Progenitor cell of endocrine pancreas (in vitro differentiated cells): ENCODE measurements at places on chromosomes 12 and 14. TPM values are rescaled to one million over a fixed set of nuclear protein-coding genes. Genes with fewer than 3 reads are reported as not detected.
A peak's percentile ranks its signal among the peaks of the same experiment; 100 is the strongest.

GRCh38 chr14:64915797-64916196 is 1.5 kb downstream of the CHURC1 start:
- H3K4me1 ChIP-seq, result peaks cover 11% of the 10 kb centered on the region
- H3K27me3 ChIP-seq, result no peaks in the 10 kb centered on the region
- no peak overlapping the region for H3K4me3 ChIP-seq

Gene PLXNC1
- total RNA-seq, result 25.4 and 25.7 TPM in 2 replicates

DNA sequence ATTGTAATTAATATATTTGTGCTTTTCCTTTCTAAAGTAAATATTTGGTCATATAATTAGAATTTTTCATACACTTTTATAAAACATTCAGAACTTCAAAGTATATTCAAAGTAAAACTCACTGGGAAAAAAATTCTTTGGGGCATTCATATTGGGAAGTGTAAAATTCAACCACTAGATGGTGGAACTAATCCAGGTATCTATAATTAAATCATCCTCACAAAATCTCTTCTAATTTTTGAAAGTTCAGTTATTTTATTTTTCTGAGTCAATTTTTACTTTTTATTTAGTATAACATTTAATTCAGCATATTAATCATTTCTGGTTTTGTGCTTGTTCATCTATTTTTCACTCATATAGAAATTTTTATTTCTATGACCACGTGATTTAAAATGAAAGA is 81.0 kb downstream of the NTS start:
- DNase-seq, result no peak
- no peaks in the 10 kb centered on the region for H3K27me3 ChIP-seq
- no peak overlapping the region for H3K27ac ChIP-seq
- no peak overlapping the region for H3K4me3 ChIP-seq
- H3K36me3 ChIP-seq, result no peaks in the 10 kb centered on the region

GRCh38 chr12:112850383-112850782 is 56.4 kb upstream of the OAS1 start:
- no peaks in the 10 kb centered on the region for H3K4me1 ChIP-seq
- DNase-seq, result no peak
- H3K27ac ChIP-seq, result no peak overlapping the region
- peaks cover 72% of the 10 kb centered on the region for H3K27me3 ChIP-seq

Gene CCDC177
- 0.22 and 0.24 TPM in 2 replicates for total RNA-seq

DNA sequence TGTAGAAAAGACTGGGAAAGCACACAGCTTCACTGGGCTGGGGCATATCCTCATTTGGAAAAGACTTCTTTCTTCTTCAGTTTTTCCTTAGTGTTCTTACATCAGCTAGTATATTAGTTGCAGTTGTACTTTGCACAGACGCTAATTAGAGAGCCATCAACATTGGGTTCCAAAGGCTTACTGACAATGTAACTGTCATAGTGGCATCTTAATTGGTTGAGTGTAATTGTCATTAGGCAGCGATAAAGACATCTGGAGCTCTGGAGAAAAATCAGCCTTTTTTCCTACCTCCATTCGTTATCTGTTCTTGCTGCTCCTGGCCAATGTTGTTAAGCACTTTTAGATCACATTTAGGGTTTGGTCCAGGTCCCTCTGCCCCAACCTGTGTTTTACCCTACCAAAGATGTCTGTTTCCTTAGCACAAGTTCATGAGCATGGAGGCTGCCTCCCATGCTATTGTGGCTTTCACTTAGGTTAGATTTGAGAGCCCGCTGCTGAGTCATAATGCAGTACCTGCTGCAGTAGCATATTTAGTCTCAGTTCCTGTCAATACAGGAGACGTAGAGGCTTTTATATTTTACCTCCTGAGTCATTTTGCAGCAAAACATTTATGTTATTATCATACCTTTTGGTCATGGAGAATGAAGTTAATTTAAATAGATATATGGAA is 49.2 kb downstream of the FBXW8 start:
- no peak for DNase-seq
- H3K36me3 ChIP-seq, result peaks cover 6% of the 10 kb centered on the region
- no peak overlapping the region for H3K27ac ChIP-seq
- peaks cover 12% of the 10 kb centered on the region for H3K4me1 ChIP-seq
- no peak overlapping the region for H3K4me3 ChIP-seq
- no peaks in the 10 kb centered on the region for H3K27me3 ChIP-seq

GRCh38 chr14:37147310-37147880 is 25.0 kb downstream of the SLC25A21 start:
- no peaks in the 10 kb centered on the region for H3K27me3 ChIP-seq
- DNase-seq, result no peak
- no peak overlapping the region for H3K27ac ChIP-seq

DNA sequence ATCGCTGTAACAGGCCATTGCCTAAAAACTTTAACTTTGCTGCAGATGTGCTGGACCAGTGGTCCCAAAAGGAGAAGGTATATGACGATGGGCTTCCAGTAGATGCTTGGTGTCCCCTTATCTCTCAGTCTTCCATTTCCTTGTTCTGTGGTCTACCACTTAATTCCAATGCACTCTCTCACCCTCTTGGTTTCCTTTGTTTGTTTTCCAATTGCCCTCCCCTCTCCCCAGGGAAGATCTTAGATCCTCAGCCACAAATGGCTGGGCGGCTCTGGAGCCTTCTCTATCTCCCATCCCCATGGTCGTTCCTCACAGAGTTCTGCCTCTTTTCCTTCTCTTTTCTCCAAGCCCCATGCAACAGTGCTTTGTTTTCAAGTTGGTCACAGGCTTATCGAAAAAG is 584 bp downstream of the ACSM4 start:
- H3K36me3 ChIP-seq, result no peaks in the 10 kb centered on the region
- peaks cover 9% of the 10 kb centered on the region for H3K27me3 ChIP-seq
- no peak for DNase-seq

Gene TEX52
- total RNA-seq, result not detected in 2 replicates

GRCh38 chr14:68816183-68816942 is 23.5 kb upstream of the ZFP36L1 start:
- peak; percentile 96 for DNase-seq
- peaks cover 30% of the 10 kb centered on the region for H3K4me1 ChIP-seq
- no peaks in the 10 kb centered on the region for H3K27me3 ChIP-seq

DNA sequence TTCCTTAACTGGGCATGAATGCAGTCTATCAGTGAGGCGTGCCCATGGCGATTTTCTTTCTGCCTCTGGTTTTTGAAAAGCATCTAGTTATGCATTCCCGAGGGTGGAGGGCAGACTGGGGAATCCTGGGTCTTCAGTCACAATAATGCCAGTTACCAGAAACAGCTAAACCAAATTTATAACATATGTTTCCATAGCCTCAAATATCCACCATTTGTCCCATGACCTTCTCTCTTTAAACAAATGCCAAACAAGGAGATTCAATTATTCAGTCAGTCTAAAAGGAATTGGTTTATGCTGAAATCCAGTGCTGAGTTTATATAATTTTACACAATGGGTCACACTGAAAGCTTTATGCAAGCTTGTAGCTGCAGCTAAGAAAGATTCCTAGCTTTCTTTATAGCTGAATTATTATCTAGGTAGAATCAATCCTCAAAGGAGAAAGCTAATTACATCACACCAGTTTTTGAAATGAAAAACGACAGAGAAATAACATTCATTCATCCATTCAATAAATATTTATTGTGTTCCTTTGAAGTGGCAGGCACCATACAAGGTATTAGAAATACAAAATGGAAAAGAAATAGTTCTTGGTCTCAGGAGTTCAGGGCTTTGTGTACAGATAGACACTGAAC is 131.3 kb upstream of the RAP1B start:
- no peak overlapping the region for H3K4me3 ChIP-seq
- no peak for DNase-seq
- H3K4me1 ChIP-seq, result peaks cover 5% of the 10 kb centered on the region
- no peaks in the 10 kb centered on the region for H3K36me3 ChIP-seq
- no peak overlapping the region for H3K27ac ChIP-seq
- peaks cover 7% of the 10 kb centered on the region for H3K27me3 ChIP-seq
